ENCODE measurements at places on chromosomes 7 and 10. TPM values are rescaled to one million over a fixed set of nuclear protein-coding genes. Genes with fewer than 3 reads are reported as not detected.

Gene CALN1
- total RNA-seq: not detected

Gene CTAGE6
- total RNA-seq: not detected

Gene STEAP1
- total RNA-seq: 0.63 TPM

Gene PTEN
- 21.7 TPM for total RNA-seq

Gene KIAA1549
- total RNA-seq: 5.4 TPM

Gene OPALIN
- total RNA-seq: not detected

Gene MYL7
- total RNA-seq: not detected

Gene CLRN3
- not detected for total RNA-seq

Gene PLCE1
- total RNA-seq: 5.2 TPM

Gene CPED1
- total RNA-seq: 2.0 TPM

Gene LARP4B
- 48.4 TPM for total RNA-seq

Gene SFTPA2
- total RNA-seq: not detected

Gene IGF2BP3
- total RNA-seq: 39.0 TPM

Gene NAT16
- not detected for total RNA-seq

Gene BTBD16
- total RNA-seq: 1.4 TPM

Gene DOCK4
- total RNA-seq: 13.2 TPM

Gene TFPI2
- total RNA-seq: 15.0 TPM

Gene CFAP69
- total RNA-seq: 1.6 TPM

Gene CUTC
- 11.7 TPM for total RNA-seq

Gene STEAP2
- 1.3 TPM for total RNA-seq

Gene VAX1
- not detected for total RNA-seq

Gene IL2RA
- total RNA-seq: not detected

Gene LLCFC1
- total RNA-seq: not detected

Gene LMOD2
- not detected for total RNA-seq

Gene LMBR1
- total RNA-seq: 29.3 TPM

Gene VWDE
- total RNA-seq: 0.38 TPM

Gene COBL
- total RNA-seq: 0.49 TPM

Gene OR2A42
- under 0.01 TPM for total RNA-seq

Gene TMEM139
- 30.2 TPM for total RNA-seq

Measured in mesangial cell (primary cell).